Stimulated activated CD4-positive, alpha-beta T cell treated with anti-CD3 and anti-CD28 coated beads, Interleukin-2, amount 100 ng/mL, for 24 hours (primary cell): ENCODE measurements at places on chromosomes 2 and 18.

GRCh38 chr2:70941701-70942100 lies 6.0 kb downstream of the ATP6V1B1 start:
- no peak for DNase-seq

DNA sequence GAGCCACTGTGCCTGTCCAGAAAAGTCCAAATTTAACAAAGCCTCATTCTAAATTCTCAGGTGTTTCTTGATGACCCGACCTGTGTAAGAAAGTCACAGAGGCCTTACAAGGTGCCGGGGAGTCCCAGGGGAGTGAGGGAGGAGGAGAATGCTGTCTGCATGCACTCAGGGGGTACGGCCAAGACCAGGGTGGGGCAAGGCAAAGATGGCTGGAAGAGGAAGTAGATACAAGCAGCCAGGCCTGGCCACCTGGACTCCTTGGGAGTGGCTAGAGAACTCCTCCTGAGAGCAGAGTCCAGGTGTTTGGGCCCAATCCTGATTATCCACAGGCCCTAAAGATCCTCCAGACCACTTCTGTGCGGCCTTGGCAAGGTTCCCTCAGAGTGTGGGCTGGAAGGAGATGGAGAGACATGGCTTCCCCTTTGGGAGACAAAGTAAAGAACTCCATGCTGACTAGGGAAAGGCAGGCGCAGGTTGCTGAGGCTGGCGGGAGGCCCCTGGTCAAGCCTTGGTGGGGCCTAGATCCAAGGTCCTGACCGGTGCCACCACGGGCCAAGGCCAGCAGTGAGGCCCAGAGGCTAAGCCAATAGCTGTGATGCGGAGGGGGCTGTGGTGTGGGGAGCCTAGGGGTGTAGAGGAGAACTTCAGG lies 74.7 kb downstream of the COPS8 start:
- no peak for DNase-seq

GRCh38 chr2:10297959-10298531 lies 4.7 kb upstream of the HPCAL1 start:
- peak; percentile 63 for DNase-seq

DNA sequence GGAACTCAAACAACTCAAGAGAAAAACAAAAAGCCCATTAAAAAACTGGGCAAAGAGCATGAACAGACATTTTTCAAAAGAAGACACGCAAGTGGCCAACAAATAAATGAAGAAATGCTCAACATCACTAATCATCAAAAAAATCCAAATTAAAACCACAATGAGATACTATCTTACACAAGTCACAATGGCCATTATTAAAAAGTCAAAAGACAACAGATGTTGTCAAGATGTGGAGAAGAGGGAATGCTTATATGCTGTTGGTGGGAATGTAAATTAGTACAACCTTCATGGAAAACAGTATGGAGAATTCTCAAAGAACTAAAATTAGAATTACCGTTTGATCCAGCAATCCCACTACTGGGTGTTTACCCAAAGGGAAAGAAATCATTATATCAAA lies 15.1 kb downstream of the LMAN1 start:
- no peak for DNase-seq

GRCh38 chr2:232793271-232793670 lies 16.9 kb upstream of the KCNJ13 start:
- no peak for DNase-seq

- no peak for DNase-seq
Measured at GRCh38 chr18:75088021-75088506, 120.9 kb downstream of the PTGR3 start.

- DNase-seq = no peak
Measured at GRCh38 chr2:113164215-113164929, 9.4 kb upstream of the PSD4 start.

DNA sequence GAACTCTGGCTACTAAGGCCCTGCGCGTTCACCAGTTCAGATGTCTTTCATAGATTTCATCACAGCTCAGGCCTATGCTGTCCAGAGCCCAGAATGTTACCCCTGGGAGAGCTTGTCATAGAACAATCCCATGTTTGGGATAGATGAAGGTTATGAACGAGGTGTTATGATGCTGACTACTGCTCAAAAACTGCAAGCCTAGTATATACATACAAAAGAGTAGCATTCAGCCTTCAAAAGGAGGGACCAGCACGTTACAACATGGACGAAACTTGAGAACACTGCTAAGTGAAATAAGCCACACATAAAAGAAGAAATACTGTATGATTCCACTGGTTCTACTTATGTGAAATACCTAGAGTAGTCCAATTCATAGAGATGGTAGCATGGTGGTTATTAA lies 401.9 kb downstream of the NBAS start:
- no peak for DNase-seq

DNA sequence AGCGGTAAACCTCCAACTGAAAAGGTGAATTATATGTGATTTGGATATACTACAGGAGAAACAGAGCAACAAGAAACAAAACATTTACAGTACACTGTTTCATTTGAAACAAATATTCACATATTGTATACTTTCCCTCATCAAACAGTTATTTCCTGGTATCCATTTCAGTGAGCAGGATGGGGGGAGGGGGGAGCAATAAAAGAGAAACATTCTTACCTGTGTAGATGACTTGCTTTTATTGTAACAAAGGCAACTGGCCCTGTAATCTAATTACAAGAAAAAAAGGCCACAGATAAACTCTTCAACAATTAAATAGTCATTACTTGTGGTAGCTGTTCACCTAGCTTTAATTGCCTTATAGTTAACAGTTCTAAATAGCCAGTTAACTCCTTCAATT lies 3.9 kb upstream of the PPP1CB start:
- no peak for DNase-seq

GRCh38 chr2:148533004-148533403 lies 111.5 kb upstream of the EPC2 start:
- DNase-seq = no peak

DNA sequence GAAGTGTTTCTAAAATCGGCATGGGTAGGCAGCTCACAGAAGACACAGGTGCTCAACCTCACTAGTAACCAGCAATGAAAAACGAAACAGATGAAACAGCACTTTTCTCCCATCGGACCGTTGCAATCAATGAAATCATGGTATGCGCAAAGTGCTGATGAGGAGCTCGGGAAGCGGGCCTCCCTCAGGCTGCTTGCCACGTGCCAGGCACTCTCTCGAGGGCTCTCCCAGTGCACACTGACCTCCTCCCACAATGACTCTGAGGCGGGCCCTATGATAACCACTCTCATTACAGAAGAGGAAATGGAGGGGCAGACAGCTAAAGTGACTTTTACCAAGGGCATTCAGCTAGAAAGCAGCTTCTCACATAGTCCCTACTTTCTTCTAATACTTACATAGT lies 3.8 kb upstream of the ANKRD23 start:
- no peak for DNase-seq

- no peak for DNase-seq
Measured at GRCh38 chr2:163044114-163044513, 205.5 kb upstream of the KCNH7 start.

GRCh38 chr2:119008108-119008507 lies 66.1 kb downstream of the MARCO start:
- DNase-seq = no peak

GRCh38 chr18:3914109-3914508 lies 464.1 kb downstream of the TGIF1 start:
- DNase-seq = no peak

GRCh38 chr2:64457524-64457923 lies 3.6 kb downstream of the LGALSL start:
- DNase-seq = no peak

GRCh38 chr18:66553824-66554223 lies 50.1 kb downstream of the CDH19 start:
- DNase-seq = no peak

- no peak for DNase-seq
Measured at GRCh38 chr18:63284827-63285733, 34.5 kb downstream of the BCL2 start.

DNA sequence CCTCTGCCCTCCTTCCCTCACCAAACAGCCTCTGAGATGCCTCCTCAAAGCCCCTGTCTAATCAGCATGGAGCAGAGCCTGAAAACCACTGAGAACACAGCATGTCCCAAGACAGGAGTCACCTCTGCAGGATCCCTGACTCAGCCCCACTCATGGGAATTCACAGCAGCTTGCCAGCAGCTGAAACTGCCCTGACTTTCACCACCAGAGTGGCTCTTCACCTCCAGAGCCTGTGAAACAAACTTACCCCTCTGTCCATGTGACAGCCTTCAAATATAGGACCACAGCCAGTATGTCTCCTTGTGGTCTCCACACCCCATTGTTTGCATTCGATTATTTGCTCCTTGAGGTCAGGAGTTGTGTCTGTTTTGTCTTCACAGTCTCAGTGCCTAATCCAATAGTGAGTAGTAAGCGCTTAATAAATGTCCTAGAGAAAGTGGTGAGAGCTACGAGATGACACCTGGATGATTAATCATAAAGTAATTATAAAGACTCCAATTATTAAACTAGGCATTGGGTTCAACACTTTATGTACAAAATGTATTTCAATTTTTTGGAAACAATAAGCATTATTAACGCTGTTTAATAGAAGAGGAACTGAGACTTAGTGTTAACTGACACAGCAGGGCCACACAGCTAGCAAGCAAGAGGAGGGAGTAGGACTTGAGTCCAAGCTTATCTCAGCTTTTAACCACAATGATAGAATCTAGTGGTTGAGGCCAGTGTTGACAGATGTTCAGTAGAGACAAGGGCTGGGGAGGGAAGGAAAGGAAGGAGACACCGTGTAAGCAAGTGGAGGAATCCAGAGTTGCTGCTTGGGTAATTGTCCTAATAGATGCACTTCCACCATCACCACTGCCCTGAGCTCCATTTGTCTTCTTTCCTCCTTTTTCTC lies 358.7 kb upstream of the TNP1 start:
- no peak for DNase-seq

DNA sequence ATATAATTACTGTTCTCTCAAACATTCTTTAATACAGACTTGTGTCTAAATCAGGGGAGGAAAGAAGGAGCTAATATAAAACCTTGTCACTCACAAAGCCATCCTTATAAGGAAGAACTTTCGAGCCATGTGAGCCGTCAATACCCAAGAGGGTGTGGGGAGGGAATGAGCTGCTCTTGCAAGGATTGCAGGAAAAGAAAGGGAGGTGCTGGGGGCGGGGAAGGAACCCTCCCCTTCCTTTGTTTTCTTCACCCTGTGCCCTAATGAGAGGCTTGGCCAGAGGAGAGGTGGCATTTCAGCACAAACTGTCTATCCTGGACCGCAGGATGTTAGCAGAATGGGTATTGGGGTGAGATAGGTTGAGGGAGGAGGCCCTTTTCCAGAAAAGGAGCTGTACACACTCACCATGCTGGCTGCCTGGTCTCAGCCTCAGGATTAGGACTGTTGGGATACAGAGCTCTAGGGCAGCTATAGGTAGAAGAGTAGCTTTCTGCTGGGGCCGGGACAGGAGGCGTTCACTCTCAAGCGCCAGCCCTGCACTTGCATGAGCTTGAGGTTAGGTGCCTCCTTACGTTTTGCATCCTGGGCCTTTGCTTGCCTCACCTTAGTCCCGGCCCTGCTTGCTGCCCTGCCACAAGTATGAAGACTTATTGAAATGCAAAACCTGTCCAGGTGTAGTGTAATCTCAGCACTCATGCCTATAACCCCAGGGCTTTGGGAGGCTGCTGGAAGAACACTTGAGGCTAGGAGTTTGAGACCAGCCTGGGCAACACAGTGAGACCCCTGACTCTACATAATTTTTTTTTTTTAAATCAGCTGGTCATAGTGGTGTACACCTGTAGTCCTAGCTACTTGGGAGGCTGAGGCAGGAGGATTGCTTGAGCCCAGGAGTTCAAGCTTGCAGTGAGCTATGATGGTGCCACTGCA lies 190.5 kb downstream of the LOXHD1 start:
- DNase-seq = no peak

- no peak for DNase-seq
Measured at GRCh38 chr2:62227386-62228075, 31.6 kb downstream of the B3GNT2 start.

GRCh38 chr2:153635494-153635893 lies 156.9 kb upstream of the RPRM start:
- no peak for DNase-seq

- no peak for DNase-seq
Measured at GRCh38 chr2:67565761-67566160, 168.6 kb downstream of the ETAA1 start.

DNA sequence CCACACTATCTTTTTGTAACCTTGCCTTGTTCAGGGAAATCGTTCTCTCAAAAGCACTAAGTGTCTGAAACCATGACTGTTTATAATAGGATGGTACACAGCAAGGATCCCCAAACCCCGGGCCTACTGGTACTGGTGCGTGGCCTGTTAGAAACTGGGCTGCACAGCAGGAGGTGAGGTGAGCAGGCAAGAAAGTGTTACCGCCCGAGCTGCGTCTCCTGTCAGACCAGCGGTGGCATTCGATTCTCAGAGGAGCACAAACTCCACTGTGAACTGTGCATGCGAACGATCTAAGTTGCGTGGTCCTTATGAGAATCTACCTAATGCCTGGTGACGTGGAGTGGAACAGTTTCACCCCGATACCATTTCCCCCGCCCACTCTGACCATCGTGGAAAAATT lies 81.8 kb upstream of the KCNJ3 start:
- no peak for DNase-seq

DNA sequence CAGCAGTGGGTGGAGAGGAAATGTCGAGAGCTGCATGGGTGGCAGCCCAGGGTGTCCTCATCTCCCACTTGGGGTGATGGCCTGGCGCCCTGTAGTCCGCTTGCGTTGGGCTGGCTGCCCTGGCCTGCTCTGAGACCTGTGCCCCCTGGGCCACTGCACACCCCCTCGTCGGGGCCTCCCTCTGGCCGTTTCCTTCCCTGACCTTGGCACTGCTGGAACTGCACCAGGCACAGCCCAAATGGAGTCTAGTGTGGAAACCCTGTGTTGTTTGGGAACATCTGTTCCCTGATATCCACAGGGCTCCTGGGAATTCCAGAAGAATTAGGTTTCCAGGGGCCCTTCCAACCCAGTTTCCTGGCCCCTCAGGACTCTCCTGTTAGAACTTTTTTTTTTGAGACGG lies 13.9 kb downstream of the EFHD1 start:
- no peak for DNase-seq

GRCh38 chr2:226793646-226794045 lies 6.0 kb downstream of the IRS1 start:
- no peak for DNase-seq

GRCh38 chr2:176997074-176997791 lies 215.4 kb upstream of the HNRNPA3 start:
- DNase-seq = peak; percentile 17

- DNase-seq = no peak
Measured at GRCh38 chr18:39232490-39232889, 1666.9 kb upstream of the CELF4 start.

DNA sequence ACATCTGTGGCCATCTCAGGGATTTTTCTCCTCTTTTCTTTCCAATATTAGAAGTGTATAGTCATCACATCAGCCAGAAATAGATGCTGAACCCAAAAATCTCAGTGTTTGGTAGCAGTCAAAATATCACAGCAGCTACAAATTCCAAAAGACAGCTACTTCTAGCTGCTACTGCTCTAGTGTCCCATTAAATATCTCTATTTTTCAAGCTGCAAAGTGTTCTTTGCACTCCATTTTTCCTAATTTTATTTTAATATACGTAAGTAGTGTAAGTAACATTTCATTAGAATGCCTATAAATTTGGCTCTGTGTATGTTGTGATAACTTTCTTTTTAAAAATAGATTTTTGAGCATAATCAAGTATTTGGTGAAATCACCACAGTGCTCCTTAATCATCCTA lies 967.3 kb downstream of the BCL11A start:
- no peak for DNase-seq

- DNase-seq = no peak
Measured at GRCh38 chr2:163455815-163456214, 280.0 kb downstream of the FIGN start.

- no peak for DNase-seq
Measured at GRCh38 chr2:241070811-241071676, 31.0 kb downstream of the MTERF4 start.
